ENCODE measurements at places on chromosomes 1 and 21. TPM values are rescaled to one million over a fixed set of nuclear protein-coding genes. Genes with fewer than 3 reads are reported as not detected.

ESPN gene
- 0.65 TPM for total RNA-seq

LCE1C gene
- not detected for total RNA-seq

LRRC7 gene
- under 0.01 TPM for total RNA-seq

SLC22A15 gene
- total RNA-seq, result 0.27 TPM

MAP3K21 gene
- total RNA-seq, result 1.4 TPM

Data from thoracic aorta endothelial cell (primary cell).